ENCODE measurements at places on chromosomes 13 and 19.
A peak's percentile ranks its signal among the peaks of the same experiment; 100 is the strongest.

DNA sequence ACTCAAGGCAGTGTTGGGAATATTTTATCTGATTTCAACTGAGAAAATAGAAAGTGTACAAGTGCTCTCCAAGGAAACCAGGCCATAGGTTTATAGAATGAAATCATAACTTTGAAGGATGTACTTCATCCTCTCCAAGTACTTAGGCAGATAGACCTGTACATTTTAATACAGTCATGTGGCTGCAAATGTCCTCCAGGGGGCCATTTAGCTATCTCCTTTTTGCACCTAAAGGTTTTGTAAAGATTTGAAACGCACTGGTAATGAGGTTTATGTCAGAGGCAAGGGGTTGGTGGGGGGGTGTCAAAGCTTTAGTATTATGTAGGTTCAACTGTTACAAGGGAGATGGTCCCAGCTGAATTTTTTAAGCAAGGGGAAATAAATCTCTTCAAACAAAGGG lies 364.4 kb downstream of the DCT start:
- no peak for DNase-seq

DNA sequence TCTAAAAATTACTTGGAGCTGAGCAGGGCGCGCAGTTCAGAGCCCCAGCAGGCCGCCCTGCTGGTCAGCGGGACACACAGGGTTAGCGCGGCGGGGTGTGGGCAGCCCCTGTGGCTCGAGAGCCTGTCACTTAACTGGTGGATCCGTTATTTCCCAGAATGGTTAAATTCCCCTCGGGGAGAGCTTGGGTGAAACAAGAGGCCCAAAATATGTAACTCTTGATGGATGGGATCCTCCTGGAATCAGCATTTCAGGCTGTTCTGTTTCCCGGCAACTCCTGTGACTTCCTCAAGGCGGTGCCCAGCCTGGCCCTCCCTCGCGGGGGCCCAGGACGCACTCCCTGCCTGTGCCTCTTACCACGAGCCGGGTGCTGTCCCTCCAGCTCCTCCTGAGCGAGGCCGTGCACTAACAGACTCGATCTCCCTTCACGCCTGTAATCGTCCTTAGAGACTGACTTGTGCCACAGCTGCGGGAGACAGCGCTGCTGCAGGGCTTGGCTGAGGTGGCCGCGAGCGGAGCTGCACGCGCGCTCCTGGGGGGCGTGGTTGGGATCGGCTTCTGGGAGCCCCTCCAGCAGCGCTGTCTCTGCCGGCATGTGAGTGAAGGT lies 9.7 kb downstream of the PTBP1 start:
- DNase-seq, result no peak

GRCh38 chr13:49421391-49421790 lies 22.5 kb downstream of the CAB39L start:
- DNase-seq, result no peak

DNA sequence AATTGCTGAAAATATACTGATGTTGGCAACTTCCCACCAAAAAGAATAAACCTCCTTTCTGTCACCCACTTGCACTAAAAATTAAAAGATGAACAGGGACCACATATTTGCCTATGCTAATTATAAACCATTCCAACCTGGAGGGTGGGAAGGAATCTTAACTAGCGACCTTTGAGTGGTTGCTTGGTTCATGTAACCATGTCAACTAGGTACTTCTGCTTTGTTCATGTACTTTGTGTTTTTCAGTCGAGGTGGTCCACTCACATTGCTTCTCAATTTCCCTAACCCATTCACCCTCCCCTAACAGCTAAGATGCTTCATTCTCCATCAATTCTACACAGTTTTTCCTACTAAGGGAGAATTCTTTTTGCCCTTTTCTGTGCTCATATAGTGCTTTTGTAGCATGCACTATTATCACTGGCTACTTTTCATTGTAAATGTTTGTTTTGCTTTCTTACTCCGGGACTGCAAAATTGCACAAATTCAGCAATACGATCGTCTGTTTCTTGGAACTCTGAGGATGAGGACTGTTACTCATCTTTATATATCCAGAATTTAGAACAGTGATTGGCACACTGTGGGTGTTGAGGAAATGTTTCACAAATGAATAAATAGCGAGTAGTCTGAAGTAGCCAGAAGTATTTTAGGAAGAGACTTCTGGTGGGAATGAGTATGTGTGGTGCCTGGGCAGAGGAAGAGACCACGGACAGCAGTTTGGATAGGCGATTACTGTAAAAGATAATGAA lies 187.5 kb downstream of the GPC6 start:
- no peak for DNase-seq

DNA sequence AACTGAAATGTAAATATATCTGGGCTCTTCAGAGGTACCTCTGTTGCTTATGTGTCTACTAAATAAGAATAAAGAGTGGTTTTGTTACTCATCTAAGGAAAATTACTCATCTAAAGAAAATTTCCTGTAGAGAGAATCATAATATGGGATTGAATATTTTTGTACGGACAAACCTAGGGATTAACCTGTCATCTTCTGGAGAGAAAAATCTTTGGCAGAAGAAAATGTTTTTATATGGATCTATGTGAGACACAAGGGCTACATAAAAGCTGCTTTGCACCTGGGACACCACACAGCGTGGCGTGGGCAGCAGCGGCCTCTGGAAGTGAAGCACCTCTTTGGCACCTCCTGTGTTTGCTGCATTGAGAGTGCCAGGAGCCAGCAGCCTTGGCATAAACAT lies 242.9 kb upstream of the DACH1 start:
- no peak for DNase-seq

DNA sequence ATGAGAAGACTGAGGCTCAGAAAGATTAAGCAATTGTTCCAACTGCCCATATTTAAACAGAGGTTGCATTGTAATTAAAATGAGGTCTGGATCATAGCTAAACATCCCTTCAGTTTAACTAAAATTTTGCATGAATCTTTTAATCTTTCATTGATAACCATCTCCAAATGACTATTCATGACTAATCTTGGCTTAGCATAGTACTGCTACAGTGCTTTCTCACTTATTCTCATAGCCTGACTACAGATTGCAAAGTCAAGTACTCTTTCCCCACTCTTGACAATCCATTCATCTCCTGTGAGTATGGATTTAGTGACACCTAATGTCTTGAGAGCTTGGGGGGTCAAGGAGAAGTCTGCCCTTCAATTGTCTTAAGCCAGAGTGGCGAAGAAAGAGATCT lies 258.4 kb downstream of the RFC3 start:
- DNase-seq, result no peak

GRCh38 chr13:19764237-19764636 lies 18.5 kb downstream of the PSPC1 start:
- DNase-seq, result no peak

DNA sequence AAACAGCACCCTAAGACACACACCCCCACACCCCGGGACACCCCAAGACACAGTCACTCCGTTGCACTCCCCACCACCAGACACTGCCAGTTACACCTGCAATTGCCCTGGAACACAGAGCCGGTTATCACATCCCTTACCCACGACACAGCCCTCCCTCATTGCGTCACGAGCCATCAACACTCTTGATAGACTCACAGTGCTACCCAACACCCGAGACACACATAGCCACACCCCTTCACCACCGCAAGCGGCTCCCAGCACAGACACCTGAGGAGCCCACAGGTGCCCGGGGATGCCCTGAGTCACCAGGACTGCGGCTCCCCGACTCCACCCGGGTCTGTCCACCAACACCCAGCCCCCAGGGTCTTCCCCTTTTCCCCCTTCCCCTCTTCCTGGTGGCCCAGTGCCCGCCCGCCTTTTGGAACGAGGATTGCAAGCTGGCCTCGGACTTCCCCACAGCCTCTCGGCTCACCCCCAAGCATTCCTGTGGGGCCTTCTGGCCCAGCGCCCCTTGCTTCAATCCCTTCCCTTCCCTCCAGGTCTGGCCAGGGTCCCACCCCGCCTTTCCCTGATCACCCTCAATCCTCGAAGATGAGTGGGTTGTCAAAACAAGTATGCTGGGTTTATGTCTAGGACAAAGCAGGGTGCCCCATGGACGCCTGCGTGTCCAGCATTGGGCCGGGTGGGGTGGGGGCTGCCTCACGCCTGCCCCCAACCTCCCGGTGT lies 1.7 kb upstream of the PTGER1 start:
- no peak for DNase-seq

DNA sequence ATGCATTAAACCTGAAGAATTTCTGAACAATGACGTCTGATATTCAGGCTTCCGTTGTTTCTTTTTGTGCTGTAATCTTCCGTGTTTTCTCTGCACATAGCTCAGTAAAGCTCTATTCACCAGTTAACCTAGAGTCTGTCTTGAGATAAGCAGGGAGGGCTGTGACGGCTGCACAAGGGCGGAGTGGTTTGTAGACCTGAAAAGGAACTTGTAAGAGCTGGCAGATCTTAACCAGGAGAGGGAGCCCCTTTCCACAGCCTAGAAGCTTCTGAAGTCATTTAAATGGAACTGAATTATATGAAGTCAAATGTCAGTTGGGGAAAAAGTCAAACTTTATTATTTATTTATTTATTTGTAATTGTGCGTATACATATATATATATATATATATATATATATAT lies 27.5 kb downstream of the DPRX start:
- no peak for DNase-seq

- DNase-seq, result no peak
Observed at GRCh38 chr13:38341149-38341692, 8.4 kb upstream of the UFM1 start.

- no peak for DNase-seq
Observed at GRCh38 chr13:87057807-87058520, 613.2 kb upstream of the SLITRK5 start.

DNA sequence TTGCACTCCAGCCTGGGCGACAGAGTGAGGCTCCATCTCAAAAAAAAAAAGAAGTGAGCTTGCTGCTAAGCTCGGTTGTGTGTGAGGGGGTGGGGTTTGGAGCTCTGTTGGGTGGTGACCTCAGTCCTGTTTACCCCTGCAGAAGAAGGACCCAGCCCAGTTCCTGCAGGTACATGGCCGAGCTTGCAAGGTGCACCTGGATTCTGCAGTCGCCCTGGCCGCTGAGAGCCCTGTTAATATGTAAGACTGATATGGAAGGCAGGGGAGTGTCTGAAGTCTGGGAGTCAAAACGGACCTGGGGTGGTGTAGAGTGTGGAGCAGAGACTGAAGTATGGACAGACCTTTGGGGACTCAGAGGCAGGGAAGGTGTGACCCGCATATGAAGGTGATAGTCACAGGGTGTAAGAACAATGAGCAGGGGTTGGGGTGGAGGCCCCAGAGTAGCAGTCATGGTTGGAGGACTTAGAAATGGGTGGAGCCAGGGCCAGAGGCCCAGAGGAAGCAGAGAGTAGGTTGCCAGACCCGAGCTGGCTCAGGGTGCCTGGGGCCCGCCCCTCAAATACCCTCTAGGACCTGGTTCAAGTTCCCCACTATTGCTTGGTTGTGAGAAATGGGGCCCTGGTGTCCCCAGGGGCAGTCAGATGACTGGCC lies 13.2 kb downstream of the CLASRP start:
- DNase-seq, result no peak

GRCh38 chr13:68982961-68983619 lies 1124.5 kb upstream of the ATXN8OS start:
- no peak for DNase-seq

GRCh38 chr13:106373304-106373988 lies 162.0 kb downstream of the EFNB2 start:
- DNase-seq, result no peak

GRCh38 chr19:6632002-6632621 lies 37.8 kb downstream of the TNFSF14 start:
- peak; percentile 33 for DNase-seq

DNA sequence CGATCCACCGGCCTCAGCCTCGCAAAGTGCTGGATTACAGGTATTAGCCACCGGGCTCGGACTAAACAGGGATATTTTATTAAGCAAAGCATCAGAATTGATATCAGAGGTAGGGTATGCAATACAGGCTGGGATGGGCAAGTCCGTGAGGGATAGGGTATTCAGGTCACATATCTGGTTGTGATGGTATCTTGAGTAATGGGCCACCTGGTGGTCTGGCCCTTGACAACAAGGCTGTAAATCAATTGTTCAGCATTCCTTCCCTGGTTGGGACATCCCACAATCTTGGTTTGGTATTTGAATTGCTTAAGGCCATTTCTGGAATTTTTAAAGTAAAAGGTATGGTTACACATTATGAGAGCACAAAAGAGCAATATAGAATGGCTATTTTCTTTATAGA lies 1588.0 kb downstream of the SLITRK1 start:
- no peak for DNase-seq

DNA sequence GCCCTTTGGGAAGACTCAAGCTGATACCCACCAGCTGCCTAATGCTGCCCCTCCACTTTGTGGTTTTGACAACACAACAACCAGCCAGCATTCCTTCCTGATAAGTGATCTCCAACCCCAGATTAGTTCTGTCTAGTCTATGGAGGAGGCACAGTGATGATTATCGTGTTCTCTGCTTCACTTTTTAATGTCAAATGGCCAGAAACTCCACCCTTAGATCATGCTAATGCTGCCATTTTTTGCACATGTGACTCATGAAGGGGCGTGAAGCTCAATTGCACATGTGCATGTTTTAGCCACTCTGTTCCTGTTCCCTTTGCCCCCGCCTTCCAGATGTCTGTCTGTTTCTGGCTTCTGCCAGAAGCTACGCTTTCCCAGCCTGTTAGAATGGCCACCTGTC lies 199.8 kb downstream of the COG6 start:
- DNase-seq, result no peak

DNA sequence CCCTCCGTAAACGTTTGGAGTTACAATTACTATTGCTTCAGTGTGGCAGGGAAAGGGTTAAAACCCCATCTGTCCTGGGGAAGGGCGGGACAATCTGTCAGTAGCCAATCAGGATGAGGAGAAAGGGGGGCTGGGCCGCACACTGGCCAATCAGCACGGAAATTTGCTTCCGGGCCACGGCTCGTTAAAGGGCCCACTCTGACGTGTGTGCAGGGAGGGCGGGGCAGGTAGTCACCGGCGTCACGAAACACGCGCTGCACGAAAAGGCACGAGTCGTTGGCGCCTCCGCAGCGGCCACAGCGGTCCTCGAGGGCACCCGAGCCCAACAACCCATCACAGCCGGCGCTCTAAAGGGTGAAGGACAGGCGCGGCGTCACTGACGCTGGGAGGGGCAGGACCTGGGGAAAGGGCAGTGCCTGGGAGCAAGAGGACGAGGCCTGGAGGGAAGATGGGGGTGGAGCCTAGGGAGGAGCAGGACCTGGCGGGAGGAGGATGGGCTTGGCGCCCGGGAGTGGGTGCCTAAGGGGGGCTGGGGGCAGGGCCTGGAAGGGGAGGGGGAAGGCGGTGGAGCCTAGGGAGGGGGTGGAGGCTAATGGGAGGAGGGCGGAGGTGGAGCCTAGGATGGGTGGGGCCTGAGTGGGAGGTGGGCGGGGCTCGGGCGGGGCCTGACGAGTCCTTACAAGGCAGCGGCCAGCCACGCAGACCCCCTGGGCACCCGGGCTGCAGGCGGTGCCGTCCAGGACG lies 4.9 kb downstream of the ADAMTSL5 start:
- DNase-seq, result peak; percentile 91

DNA sequence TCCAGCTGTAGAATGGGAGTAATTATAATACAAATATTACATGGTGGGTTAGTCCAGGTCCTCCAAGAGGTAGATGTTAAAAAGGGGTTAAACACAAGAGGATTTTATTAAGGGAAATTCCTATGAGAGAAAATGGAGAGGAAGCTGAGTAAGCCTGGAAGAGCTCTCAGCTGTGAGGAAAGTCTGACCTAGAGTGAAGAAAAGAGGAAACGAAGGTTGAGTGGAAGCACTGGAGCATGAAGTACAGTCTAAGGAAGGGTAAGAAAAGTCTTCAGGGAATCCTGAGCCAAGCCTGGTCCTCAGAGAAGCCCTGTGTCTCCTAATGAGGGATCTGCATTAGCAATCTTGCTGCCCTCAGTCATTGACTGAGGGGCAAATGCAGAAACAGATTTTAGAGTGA lies 506.2 kb downstream of the GPC5 start:
- no peak for DNase-seq

Data from pancreas (tissue), 10 donors.